ENCODE measurements at places on chromosomes 13 and 19. TPM values are rescaled to one million over a fixed set of nuclear protein-coding genes. Genes with fewer than 3 reads are reported as not detected.
A peak's percentile ranks its signal among the peaks of the same experiment; 100 is the strongest.

- H3K4me3 ChIP-seq = no peak overlapping the region
- peaks cover 18% of the 10 kb centered on the region for H3K36me3 ChIP-seq
- H3K4me1 ChIP-seq = peaks cover 16% of the 10 kb centered on the region
- no peaks in the 10 kb centered on the region for H3K27me3 ChIP-seq
Measured at GRCh38 chr13:46682707-46683106, 114.3 kb downstream of the ESD start.

The PSENEN gene
- total RNA-seq = 32.4 TPM

GRCh38 chr19:39754544-39754943 lies 16.7 kb upstream of the CLC start:
- peaks cover 9% of the 10 kb centered on the region for H3K27me3 ChIP-seq
- no peaks in the 10 kb centered on the region for H3K4me1 ChIP-seq
- H3K36me3 ChIP-seq = no peaks in the 10 kb centered on the region

The IL11 gene
- total RNA-seq = not detected

The SERPINE3 gene
- not detected for total RNA-seq

The PTPRH gene
- total RNA-seq = not detected

The NCR1 gene
- not detected for total RNA-seq

GRCh38 chr13:110300090-110300815 lies 6.7 kb downstream of the COL4A1 start:
- DNase-seq = no peak
- H3K4me3 ChIP-seq = no peak overlapping the region
- H3K27ac ChIP-seq = no peak overlapping the region
- H3K4me1 ChIP-seq = peaks cover 6% of the 10 kb centered on the region
- no peaks in the 10 kb centered on the region for H3K36me3 ChIP-seq

The KASH5 gene
- total RNA-seq = 2.4 TPM

The IQCN gene
- total RNA-seq = 0.19 TPM

The ATXN8OS gene
- total RNA-seq = not detected

- no peak overlapping the region for H3K4me3 ChIP-seq
- peaks cover 6% of the 10 kb centered on the region for H3K36me3 ChIP-seq
- H3K27ac ChIP-seq = no peak overlapping the region
- H3K4me1 ChIP-seq = peaks cover 32% of the 10 kb centered on the region
- DNase-seq = no peak
Measured at GRCh38 chr13:52847682-52848432, 583 bp downstream of the PCDH8 start.

The PSPN gene
- 1.9 TPM for total RNA-seq

DNA sequence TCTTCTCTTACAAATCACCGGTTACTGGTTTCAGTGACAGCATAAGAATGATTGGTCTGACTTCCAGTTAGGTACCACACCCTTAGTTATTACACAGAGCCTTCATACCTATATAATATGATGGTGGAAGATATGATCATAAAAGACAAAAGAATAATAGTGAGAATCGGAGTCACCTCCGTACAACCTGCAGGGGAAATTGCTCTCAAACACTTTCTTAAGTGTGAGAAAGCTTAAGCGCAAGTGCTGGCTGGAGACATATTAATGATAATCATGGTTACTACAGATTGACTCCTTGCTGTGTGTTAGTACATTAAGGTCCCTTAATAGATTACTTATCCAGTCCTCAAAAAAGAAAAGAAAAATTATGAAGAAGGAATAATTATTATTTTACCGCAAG lies 1.8 kb upstream of the LHFPL6 start:
- H3K27me3 ChIP-seq = peaks cover 42% of the 10 kb centered on the region
- no peaks in the 10 kb centered on the region for H3K36me3 ChIP-seq
- H3K27ac ChIP-seq = no peak overlapping the region
- peaks cover 11% of the 10 kb centered on the region for H3K4me1 ChIP-seq
- no peak for DNase-seq

The CBY2 gene
- total RNA-seq = not detected

GRCh38 chr19:50686310-50687032 lies 33.1 kb downstream of the SHANK1 start:
- H3K4me3 ChIP-seq = no peak overlapping the region
- no peak overlapping the region for H3K27ac ChIP-seq
- DNase-seq = no peak
- H3K27me3 ChIP-seq = peaks cover 40% of the 10 kb centered on the region

The ZMYM2 gene
- total RNA-seq = 42.9 TPM

- no peak for DNase-seq
- H3K4me1 ChIP-seq = no peaks in the 10 kb centered on the region
- H3K4me3 ChIP-seq = no peak overlapping the region
- no peaks in the 10 kb centered on the region for H3K36me3 ChIP-seq
- peaks cover 23% of the 10 kb centered on the region for H3K27me3 ChIP-seq
Measured at GRCh38 chr19:10043286-10043927, 30.1 kb downstream of the RDH8 start.

- no peak for DNase-seq
- no peaks in the 10 kb centered on the region for H3K36me3 ChIP-seq
- H3K4me3 ChIP-seq = no peak overlapping the region
- no peaks in the 10 kb centered on the region for H3K27me3 ChIP-seq
- H3K4me1 ChIP-seq = no peaks in the 10 kb centered on the region
Measured at GRCh38 chr19:6699935-6700334, 20.5 kb downstream of the C3 start.

DNA sequence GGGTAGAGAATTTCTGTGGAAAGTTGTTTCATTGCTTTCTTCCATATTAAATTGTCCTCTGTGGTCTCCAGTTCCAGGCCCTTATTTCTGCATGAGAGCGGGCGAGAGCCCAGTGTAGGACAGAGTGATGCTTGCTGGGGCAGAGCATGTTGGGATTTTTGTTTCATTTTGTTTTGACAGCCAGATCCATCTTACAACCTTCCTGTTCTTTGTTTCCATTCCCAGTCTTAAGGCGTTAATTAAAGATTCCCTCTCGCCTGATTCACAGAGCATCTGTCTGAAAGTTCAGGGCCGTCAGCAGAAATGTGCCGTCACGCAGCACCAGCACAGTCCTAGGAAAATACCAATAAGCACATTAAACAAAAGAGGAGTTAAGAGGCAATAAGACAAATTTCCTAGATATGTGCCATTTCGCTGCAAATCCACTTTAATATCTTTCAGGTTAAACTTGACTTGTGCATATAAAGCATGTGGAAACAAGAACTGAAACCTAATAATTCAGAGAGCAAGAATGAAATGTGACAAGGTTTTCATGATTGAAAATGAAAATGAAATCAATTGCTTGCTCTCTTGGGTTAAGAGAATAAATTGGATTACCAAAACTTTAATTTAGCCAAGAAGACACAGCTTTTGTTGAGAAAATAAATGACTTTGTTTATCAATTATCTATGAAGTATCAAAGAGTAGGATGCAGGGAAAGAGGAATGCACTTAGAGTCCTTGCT lies 210.7 kb upstream of the SLC10A2 start:
- no peak for DNase-seq
- no peak overlapping the region for H3K27ac ChIP-seq
- H3K27me3 ChIP-seq = no peaks in the 10 kb centered on the region
- no peak overlapping the region for H3K4me3 ChIP-seq
- H3K4me1 ChIP-seq = no peaks in the 10 kb centered on the region

The CBLC gene
- total RNA-seq = not detected

DNA sequence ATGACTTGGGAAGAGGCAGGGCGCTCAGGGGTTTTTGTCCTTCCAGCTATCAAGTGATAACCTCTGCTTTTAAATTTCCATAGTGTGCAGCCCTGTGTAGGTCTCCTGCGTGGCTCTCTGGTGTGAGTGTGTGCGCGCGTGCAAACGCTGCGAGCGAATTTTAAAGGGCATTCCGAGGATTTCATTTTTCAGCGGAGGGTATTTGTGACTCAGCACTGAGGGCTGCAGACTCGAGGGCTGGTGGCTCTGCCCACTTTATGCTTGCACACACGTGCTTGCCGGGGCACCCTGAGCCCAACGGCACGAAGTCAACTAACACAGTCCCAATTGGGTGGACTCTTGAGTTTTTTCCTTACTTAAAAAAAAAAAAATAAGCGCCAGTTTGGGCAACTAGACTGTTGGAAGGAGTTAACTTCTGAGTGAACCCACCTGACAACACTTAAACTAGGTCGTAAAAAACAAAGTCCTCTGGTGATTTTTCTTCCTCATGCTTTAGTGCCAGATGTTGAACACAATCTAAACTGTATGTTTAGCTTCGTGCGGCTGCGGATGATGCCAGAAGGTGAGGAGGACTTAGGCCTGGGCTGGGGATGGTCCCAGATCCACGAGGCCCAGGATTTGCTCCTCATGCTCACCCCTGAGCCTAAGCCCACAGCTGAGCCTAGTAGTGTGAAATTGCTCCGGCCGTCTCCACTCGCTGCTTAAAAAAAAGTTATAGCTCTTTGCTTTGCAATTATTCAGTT lies 2.1 kb downstream of the FGF9 start:
- no peak overlapping the region for H3K27ac ChIP-seq
- H3K27me3 ChIP-seq = peaks cover 38% of the 10 kb centered on the region
- H3K4me1 ChIP-seq = peaks cover 34% of the 10 kb centered on the region
- no peaks in the 10 kb centered on the region for H3K36me3 ChIP-seq
- peak overlapping the region; percentile 37 for H3K4me3 ChIP-seq

DNA sequence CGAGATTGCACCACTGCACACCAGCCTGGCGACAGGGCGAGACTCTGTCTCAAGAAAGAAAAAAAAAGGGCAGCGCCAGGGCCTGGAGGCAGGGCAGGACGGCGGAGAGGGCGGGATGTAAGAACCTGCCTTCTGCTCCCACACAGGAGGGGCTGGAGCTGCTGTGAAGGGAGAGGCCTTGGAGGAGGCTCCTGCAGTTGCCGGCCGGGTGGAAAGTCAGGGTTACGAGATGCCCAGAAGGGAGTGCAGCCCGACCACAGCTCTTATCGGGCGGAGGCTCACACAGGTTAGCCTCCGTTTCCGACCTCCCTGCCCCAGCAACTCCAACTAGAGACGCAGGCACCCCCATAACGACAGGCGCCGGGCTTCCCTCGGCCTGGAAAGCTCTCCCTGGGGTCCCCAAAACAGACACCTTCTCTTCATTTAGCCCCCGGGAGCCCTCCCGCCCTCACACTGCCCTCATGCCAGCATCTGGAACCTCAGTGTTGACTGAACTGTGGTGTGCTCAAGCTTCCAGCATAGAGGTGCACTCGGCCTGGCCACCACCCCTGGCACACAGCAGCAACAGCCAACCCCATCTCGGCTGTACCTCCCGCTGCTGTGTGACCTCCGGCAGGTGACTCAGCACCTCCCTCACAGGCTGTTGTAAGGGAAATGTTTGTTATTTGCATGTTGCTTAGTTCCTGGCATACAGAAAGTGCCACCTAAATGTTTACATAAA lies 1.4 kb downstream of the PLPP2 start:
- no peaks in the 10 kb centered on the region for H3K36me3 ChIP-seq
- H3K27ac ChIP-seq = no peak overlapping the region
- H3K4me3 ChIP-seq = no peak overlapping the region
- DNase-seq = peak; percentile 53

The NCAN gene
- not detected for total RNA-seq

- no peak overlapping the region for H3K4me3 ChIP-seq
- no peaks in the 10 kb centered on the region for H3K36me3 ChIP-seq
- DNase-seq = no peak
- no peak overlapping the region for H3K27ac ChIP-seq
Measured at GRCh38 chr19:44823373-44823698, 14.4 kb downstream of the BCAM start.

- DNase-seq = no peak
- no peak overlapping the region for H3K4me3 ChIP-seq
- no peak overlapping the region for H3K27ac ChIP-seq
- H3K27me3 ChIP-seq = no peaks in the 10 kb centered on the region
- no peaks in the 10 kb centered on the region for H3K36me3 ChIP-seq
Measured at GRCh38 chr13:86946734-86947133, 724.4 kb upstream of the SLITRK5 start.

The SBK2 gene
- total RNA-seq = not detected

- H3K27ac ChIP-seq = no peak overlapping the region
- peak overlapping the region; percentile 48 for H3K4me3 ChIP-seq
- H3K27me3 ChIP-seq = no peaks in the 10 kb centered on the region
Measured at GRCh38 chr19:12783849-12784393, 7.4 kb upstream of the JUNB start.

The EDDM13 gene
- total RNA-seq = 1.1 TPM

- DNase-seq = no peak
- peaks cover 15% of the 10 kb centered on the region for H3K4me1 ChIP-seq
- peaks cover 2% of the 10 kb centered on the region for H3K27me3 ChIP-seq
- H3K27ac ChIP-seq = no peak overlapping the region
Measured at GRCh38 chr13:21013682-21014038, 47.7 kb downstream of the LATS2 start.

The PRKACA gene
- 60.0 TPM for total RNA-seq

- no peaks in the 10 kb centered on the region for H3K36me3 ChIP-seq
- peaks cover 36% of the 10 kb centered on the region for H3K27me3 ChIP-seq
- no peak overlapping the region for H3K27ac ChIP-seq
- H3K4me3 ChIP-seq = no peak overlapping the region
- peaks cover 2% of the 10 kb centered on the region for H3K4me1 ChIP-seq
Measured at GRCh38 chr19:5489551-5489950, 34.3 kb downstream of the ZNRF4 start.

DNA sequence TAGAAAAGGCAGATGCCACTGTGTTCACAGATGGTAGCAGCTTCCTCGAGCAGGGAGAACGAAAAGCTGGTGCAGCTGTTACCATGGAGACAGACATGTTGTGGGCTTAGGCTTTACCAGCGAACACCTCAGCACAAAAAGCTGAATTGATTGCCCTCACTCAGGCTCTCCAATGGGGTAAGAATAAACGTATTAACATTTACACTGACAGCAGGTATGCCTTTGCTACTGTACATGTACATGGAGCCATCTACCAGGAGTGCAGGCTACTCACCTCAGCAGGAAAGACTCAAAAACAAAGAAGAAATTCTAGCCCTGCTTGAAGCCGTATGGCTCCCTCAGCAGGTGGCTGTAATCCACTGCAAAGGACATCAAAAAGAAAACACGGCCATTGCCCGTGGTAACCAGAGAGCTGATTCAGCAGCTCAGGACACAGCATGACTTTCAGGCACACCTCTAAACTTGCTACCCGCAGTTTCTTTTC lies 197.7 kb downstream of the ZNF737 start:
- no peak overlapping the region for H3K4me3 ChIP-seq
- peaks cover 2% of the 10 kb centered on the region for H3K27me3 ChIP-seq
- DNase-seq = peak; percentile 10
- no peaks in the 10 kb centered on the region for H3K4me1 ChIP-seq
- no peak overlapping the region for H3K27ac ChIP-seq

The NLRP9 gene
- total RNA-seq = not detected

The TMEM238 gene
- total RNA-seq = 9.9 TPM

- no peak overlapping the region for H3K4me3 ChIP-seq
- DNase-seq = no peak
- H3K4me1 ChIP-seq = no peaks in the 10 kb centered on the region
- no peaks in the 10 kb centered on the region for H3K27me3 ChIP-seq
- no peak overlapping the region for H3K27ac ChIP-seq
Measured at GRCh38 chr13:46489586-46490023, 63.4 kb upstream of the LRCH1 start.

GRCh38 chr19:1261798-1262622 lies 7.1 kb upstream of the CIRBP start:
- H3K27me3 ChIP-seq = no peaks in the 10 kb centered on the region
- peaks cover 50% of the 10 kb centered on the region for H3K4me1 ChIP-seq
- peak overlapping the region; percentile 92 for H3K4me3 ChIP-seq
- no peak for DNase-seq
- H3K36me3 ChIP-seq = peaks cover 11% of the 10 kb centered on the region

The CEACAM7 gene
- not detected for total RNA-seq

The ARRDC5 gene
- not detected for total RNA-seq

- no peaks in the 10 kb centered on the region for H3K27me3 ChIP-seq
- no peak for DNase-seq
- H3K4me3 ChIP-seq = no peak overlapping the region
- H3K36me3 ChIP-seq = peaks cover 17% of the 10 kb centered on the region
- H3K27ac ChIP-seq = no peak overlapping the region
Measured at GRCh38 chr19:11069561-11069960, 19.7 kb upstream of the LDLR start.

All from activated naive CD4-positive, alpha-beta T cell treated with anti-CD3 and anti-CD28 coated beads for 36 hours (primary cell).